ENCODE measurements at places on chromosomes 5 and 9.

- no peaks in the 10 kb centered on the region for H3K27me3 ChIP-seq
- peaks cover 4% of the 10 kb centered on the region for H3K36me3 ChIP-seq
- peaks cover 47% of the 10 kb centered on the region for H3K4me1 ChIP-seq
- peak; percentile 12 for DNase-seq
- H3K4me3 ChIP-seq, result no peak overlapping the region
Observed at GRCh38 chr9:131422241-131422792, 28.4 kb downstream of the PRRC2B start.

DNA sequence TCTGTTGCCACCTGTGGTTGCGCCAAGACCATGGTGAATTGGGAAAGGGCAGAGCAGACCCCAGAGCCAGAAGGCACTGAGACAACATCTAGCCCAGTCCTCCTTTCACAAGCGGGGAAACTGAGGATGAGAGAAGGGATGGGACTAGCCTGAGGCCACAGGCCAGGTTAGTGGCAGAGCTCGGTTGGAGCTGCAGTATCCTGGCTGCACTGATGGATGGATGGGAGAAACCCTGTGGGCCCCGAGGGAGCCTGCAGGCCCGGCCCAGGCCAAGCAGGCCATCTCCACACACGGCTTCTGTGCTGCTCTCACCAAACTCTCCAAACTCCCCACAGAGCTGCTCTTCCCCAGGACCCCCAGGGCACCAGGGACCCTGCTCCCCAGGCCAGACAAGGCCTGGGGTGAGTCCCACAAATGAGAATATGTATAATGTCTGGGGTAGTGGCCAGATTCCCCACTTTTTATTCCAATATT is 60.2 kb downstream of the TSTD2 start:
- no peak for DNase-seq
- no peak overlapping the region for H3K4me3 ChIP-seq
- H3K36me3 ChIP-seq, result peaks cover 12% of the 10 kb centered on the region
- no peaks in the 10 kb centered on the region for H3K27me3 ChIP-seq

DNA sequence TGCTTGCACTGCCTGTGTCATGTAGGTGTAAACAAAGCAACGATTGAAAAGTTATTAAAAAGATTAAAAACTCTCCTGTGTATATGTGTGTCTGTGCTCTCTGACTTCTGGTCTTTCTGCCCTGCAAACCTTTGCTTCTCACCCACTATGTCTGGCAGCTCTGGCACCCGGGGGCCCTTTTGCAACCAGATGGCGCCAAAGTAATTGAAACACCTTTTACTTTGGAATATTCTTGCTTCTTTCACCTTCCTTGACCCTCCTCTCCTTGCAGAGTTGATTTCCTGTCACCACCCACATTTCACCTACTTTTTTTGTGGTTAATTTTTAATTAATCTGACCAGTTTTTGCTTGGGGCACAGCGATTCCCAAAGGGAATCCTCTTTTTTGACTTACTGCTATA is 275.5 kb downstream of the ARHGEF28 start:
- 0 out of 2 replicates have a peak, but pooled peaks cover 2% of the 10 kb centered on the region for H3K36me3 ChIP-seq
- no peak for DNase-seq
- H3K4me3 ChIP-seq, result no peak overlapping the region

GRCh38 chr9:131545786-131546335 is 538 bp downstream of the PRRT1B start:
- no peak for DNase-seq
- H3K27ac ChIP-seq, result no peak overlapping the region
- no peak overlapping the region for H3K4me3 ChIP-seq
- H3K27me3 ChIP-seq, result peaks cover 45% of the 10 kb centered on the region

DNA sequence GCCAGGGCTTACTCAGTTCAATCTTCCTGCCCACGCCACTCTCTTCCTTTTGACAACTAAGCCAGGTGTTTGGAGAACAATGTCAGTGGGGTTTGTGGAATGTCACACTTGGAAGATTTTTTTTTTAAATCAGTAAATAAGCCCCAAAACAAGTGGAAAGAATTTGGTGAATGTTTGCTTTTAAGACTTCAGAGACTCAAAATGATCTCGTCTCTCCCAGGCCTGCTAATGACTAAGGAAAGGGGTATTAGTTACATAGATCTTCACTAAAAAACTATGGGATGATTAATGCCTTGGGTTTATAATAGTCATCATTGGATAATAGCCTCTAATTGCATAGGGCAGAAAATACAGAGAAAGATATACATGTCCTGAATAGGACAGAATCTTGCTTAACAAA is 166.4 kb downstream of the DMRT2 start:
- no peaks in the 10 kb centered on the region for H3K27me3 ChIP-seq
- no peak overlapping the region for H3K4me3 ChIP-seq
- peak; percentile 18 for DNase-seq
- no peaks in the 10 kb centered on the region for H3K4me1 ChIP-seq
- H3K36me3 ChIP-seq, result no peaks in the 10 kb centered on the region
- H3K27ac ChIP-seq, result no peak overlapping the region

DNA sequence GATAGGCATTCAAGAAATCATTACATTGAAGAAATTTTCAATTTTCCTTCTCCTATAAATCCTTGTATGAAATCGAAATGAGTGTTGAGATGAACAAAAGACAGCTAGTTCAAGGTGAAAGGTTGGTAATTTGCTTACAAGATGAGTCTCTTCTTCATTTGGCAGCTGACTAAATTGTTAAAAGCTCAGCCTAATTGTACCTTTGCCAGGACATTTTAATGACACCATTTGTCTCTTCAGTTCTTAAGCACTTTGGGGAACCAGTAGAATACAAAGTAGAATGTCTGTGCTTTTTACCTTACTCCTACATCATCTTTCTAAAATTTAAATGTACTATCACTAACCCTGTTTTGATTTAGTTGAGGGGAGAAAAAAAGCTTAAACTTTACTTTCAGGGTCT is 59.4 kb downstream of the GRAMD2B start:
- H3K27me3 ChIP-seq, result no peaks in the 10 kb centered on the region
- no peak overlapping the region for H3K27ac ChIP-seq
- H3K4me1 ChIP-seq, result peaks cover 3% of the 10 kb centered on the region

- no peak overlapping the region for H3K4me3 ChIP-seq
- peaks cover 39% of the 10 kb centered on the region for H3K27me3 ChIP-seq
- H3K4me1 ChIP-seq, result no peaks in the 10 kb centered on the region
- no peak for DNase-seq
Observed at GRCh38 chr5:154493274-154493673, 15.2 kb upstream of the HAND1 start.

GRCh38 chr5:159149085-159149484 is 49.4 kb upstream of the EBF1 start:
- no peak overlapping the region for H3K27ac ChIP-seq
- peaks cover 3% of the 10 kb centered on the region for H3K27me3 ChIP-seq
- H3K4me1 ChIP-seq, result no peaks in the 10 kb centered on the region
- DNase-seq, result no peak
- H3K4me3 ChIP-seq, result no peak overlapping the region

DNA sequence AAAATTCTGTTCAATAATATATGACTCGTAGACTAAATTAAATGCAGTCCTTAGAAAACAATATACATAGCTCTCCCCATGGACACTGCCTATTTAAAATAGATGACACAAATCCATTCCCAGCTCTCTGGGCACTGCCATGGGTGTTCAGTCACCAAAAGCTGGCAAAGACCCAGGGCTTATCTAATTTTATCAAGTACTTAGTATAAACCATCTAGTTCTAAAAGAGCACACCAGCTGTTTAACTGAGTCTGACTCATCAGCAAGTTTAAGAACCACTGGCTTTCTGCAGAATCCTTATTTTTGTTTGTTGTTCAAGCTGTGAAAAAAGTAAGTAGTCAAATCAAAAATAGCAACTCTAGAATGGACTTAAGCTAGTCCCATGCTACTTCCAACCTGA is 107.6 kb downstream of the PLPP1 start:
- H3K4me1 ChIP-seq, result no peaks in the 10 kb centered on the region
- H3K27me3 ChIP-seq, result no peaks in the 10 kb centered on the region
- no peak overlapping the region for H3K27ac ChIP-seq
- H3K4me3 ChIP-seq, result no peak overlapping the region

DNA sequence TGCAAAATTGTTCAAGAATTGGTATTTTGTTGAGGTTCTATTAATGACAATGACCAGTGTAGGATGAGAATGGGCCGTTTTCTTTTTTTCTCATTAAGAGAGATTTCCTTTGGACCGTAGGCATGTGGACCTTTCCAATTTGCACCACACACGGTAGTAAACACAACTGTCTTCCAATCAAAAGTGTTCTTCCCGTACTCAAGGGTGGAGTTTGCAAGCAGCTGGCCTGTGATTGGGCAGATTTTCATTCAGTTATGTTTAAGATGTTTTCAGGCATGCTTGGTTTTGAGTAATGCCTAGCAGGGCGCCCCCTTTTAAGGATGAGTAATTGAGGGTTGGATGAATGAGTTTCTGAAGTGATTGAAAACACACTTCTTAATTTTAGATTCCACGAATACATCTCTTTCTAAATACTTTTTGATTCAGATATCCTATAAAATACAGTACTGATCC is 2.5 kb downstream of the KDM3B start:
- peaks cover 2% of the 10 kb centered on the region for H3K36me3 ChIP-seq
- H3K4me1 ChIP-seq, result peaks cover 2% of the 10 kb centered on the region
- no peaks in the 10 kb centered on the region for H3K27me3 ChIP-seq
- peak; percentile 77 for DNase-seq
- no peak overlapping the region for H3K27ac ChIP-seq
- H3K4me3 ChIP-seq, result no peak overlapping the region

- no peak overlapping the region for H3K27ac ChIP-seq
- peaks cover 12% of the 10 kb centered on the region for H3K27me3 ChIP-seq
- no peak overlapping the region for H3K4me3 ChIP-seq
Observed at GRCh38 chr5:146079695-146080373, 25.5 kb downstream of the PLAC8L1 start.

DNA sequence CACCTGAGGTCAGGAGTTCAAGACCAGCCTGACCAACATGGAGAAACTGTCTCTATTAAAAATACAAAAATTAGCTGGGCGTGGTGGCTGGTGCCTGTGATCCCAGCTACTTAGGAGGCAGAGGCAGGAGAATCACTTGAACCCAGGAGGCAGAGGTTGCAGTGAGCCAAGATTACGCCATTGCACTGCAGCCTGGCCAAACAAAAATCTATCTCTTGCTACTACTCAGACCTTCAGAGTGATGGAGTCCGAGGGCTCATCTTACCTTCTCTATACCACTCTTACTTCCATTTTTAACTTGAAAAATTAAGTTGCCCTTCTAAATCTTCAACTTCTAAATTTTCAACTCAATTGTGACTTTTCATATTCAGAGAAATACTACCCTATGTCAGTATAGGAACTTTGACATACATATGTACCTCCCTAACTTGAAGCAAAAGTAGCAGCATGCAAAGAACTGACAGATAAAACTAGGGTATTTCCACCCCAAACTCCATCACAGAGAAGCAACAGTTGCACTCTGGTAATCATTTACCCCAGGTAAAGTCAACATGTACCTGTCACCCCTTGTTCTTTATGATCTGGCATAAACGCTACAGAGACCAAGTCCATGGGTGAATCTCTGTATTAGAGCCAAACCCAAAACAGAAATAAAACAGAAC is 11.4 kb downstream of the ZFAND5 start:
- peaks cover 11% of the 10 kb centered on the region for H3K4me1 ChIP-seq
- no peaks in the 10 kb centered on the region for H3K27me3 ChIP-seq
- no peak overlapping the region for H3K27ac ChIP-seq
- no peak overlapping the region for H3K4me3 ChIP-seq

- no peak overlapping the region for H3K4me3 ChIP-seq
- no peak for DNase-seq
- peaks cover 7% of the 10 kb centered on the region for H3K27me3 ChIP-seq
- no peak overlapping the region for H3K27ac ChIP-seq
- peaks cover 2% of the 10 kb centered on the region for H3K4me1 ChIP-seq
- no peaks in the 10 kb centered on the region for H3K36me3 ChIP-seq
Observed at GRCh38 chr5:127446626-127447025, 70.8 kb upstream of the PRRC1 start.

- H3K27me3 ChIP-seq, result no peaks in the 10 kb centered on the region
- no peak overlapping the region for H3K4me3 ChIP-seq
- no peak for DNase-seq
- no peaks in the 10 kb centered on the region for H3K4me1 ChIP-seq
Observed at GRCh38 chr9:118008246-118008645, 304.0 kb downstream of the TLR4 start.

DNA sequence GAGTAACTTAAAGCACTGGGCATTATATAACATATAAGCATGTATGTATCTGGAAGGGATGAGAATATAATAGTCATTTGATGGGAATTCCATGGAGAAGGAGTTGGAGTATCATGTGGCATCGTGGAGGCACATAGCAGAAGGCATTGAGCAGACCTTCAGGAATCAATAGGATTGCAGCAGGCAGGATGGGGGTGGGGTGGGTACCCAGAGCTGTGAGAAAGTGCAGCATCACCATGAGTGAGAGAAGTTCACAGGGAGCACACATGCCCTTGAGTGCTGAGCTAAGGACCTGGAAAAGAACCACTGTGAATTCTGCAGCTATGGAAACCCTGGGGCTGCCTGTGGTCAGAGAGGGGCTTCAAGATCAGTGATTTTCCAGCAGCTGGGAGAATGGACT is 57.3 kb downstream of the MED10 start:
- H3K4me1 ChIP-seq, result no peaks in the 10 kb centered on the region
- H3K27ac ChIP-seq, result no peak overlapping the region
- DNase-seq, result no peak
- H3K36me3 ChIP-seq, result no peaks in the 10 kb centered on the region
- no peak overlapping the region for H3K4me3 ChIP-seq

DNA sequence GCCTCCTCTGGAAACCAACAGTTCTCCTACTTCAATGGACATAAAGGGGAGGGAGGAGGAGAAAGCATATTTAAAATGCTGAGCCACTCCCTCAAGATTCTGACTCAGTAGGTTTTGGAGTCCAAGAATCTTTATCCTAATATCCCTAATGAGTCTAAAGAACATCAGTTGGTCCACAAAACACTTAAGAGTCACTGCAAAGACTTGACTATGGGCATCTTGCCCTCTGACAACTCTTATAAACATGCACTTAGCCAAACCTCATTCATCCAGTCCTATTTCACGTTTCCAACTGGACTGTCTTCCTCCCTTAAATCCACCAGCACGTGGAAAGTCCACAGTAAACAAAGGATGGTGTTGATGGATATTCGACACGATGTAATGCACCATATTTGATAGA is 172.5 kb downstream of the FAM114A2 start:
- H3K27me3 ChIP-seq, result no peaks in the 10 kb centered on the region
- no peaks in the 10 kb centered on the region for H3K36me3 ChIP-seq
- H3K4me1 ChIP-seq, result no peaks in the 10 kb centered on the region
- H3K27ac ChIP-seq, result no peak overlapping the region
- DNase-seq, result no peak

- H3K4me1 ChIP-seq, result no peaks in the 10 kb centered on the region
- no peak overlapping the region for H3K4me3 ChIP-seq
- no peaks in the 10 kb centered on the region for H3K36me3 ChIP-seq
- no peak for DNase-seq
- no peak overlapping the region for H3K27ac ChIP-seq
- peaks cover 9% of the 10 kb centered on the region for H3K27me3 ChIP-seq
Observed at GRCh38 chr5:11384441-11385250, 519.6 kb downstream of the CTNND2 start.

- H3K4me3 ChIP-seq, result no peak overlapping the region
- H3K36me3 ChIP-seq, result no peaks in the 10 kb centered on the region
- peak overlapping the region; percentile 46 for H3K27ac ChIP-seq
- peak; percentile 92 for DNase-seq
- peaks cover 4% of the 10 kb centered on the region for H3K4me1 ChIP-seq
Observed at GRCh38 chr5:111984044-111984443, 227.1 kb upstream of the NREP start.

- no peak for DNase-seq
- no peak overlapping the region for H3K27ac ChIP-seq
- H3K4me1 ChIP-seq, result no peaks in the 10 kb centered on the region
- H3K36me3 ChIP-seq, result no peaks in the 10 kb centered on the region
- no peak overlapping the region for H3K4me3 ChIP-seq
- no peaks in the 10 kb centered on the region for H3K27me3 ChIP-seq
Observed at GRCh38 chr5:103410172-103410571, 151.6 kb downstream of the MACIR start.
